GM19239 (cell line): ENCODE measurements at places on chromosomes 1 and 21.

GRCh38 chr1:178541829-178542553 lies 29.1 kb downstream of the TEX35 start:
- peak; percentile 47 for DNase-seq

GRCh38 chr1:118984086-118984721 lies 3.9 kb downstream of the TBX15 start:
- no peak for DNase-seq

GRCh38 chr1:165738794-165739193 lies 29.9 kb downstream of the TMCO1 start:
- DNase-seq = peak; percentile 19

GRCh38 chr21:16037421-16037955 lies 307.7 kb downstream of the USP25 start:
- no peak for DNase-seq

DNA sequence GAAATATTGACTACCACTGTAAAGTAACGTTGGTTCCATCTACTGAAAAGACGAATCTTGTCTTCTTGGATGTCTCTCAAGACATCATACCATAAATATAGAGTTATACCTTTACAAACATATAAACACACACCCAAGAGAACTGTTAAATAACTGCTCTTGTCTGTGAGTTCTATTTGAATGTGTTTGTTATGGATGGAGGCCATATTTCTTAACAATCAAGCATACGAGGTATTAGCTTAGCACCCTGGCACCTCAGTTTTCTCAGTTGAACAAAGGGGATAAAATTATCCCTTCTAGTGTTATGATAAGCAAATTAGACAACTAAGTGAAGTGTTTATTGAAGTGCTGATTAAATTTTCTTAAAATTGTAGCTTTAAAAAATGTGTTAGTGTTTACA lies 336.6 kb upstream of the ZRANB2 start:
- no peak for DNase-seq

- DNase-seq = no peak
Measured at GRCh38 chr1:19024532-19024931, 68.1 kb upstream of the IFFO2 start.

GRCh38 chr1:151054971-151055547 lies 4.4 kb downstream of the CDC42SE1 start:
- no peak for DNase-seq

- DNase-seq = no peak
Measured at GRCh38 chr1:101241485-101242225, 4.8 kb downstream of the S1PR1 start.

- DNase-seq = no peak
Measured at GRCh38 chr1:235784950-235785349, 81.8 kb downstream of the LYST start.

DNA sequence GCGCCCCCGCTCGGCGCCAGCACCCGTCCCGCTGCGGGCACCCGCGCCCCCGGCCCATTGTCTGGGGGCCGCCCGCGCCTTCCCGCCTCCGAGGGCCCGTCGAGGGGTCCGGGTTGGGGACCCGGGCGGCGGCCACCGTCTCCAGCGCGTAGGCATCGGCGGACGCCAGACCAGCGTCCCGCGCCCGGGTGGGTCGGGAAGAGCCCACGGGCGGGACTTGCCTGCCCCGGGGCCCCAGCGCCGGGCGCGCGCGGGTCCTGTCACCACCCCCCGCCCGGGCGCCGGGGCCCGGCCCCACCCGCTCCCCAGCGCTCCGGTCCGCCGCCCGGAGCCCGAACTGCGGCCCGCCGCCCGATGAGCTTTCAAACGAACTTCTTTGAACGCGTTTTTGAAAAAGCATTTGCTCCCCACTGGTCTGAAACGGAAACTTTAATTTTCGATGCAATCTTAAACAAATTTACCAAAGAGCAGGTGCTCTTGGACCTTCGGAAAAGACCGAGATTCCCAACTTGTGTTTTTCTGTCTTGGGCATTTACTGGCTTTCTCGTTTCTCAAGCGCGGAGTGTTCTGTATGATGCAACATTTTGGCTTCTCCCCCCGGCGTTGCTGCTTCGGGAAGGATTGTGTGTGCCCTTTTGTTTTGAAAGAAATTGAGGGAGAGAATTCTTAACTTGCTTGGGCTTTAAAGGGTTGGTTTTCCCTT lies 615 bp downstream of the CLIC4 start:
- no peak for DNase-seq

GRCh38 chr1:108000184-108000583 lies 35.2 kb upstream of the VAV3 start:
- DNase-seq = no peak

DNA sequence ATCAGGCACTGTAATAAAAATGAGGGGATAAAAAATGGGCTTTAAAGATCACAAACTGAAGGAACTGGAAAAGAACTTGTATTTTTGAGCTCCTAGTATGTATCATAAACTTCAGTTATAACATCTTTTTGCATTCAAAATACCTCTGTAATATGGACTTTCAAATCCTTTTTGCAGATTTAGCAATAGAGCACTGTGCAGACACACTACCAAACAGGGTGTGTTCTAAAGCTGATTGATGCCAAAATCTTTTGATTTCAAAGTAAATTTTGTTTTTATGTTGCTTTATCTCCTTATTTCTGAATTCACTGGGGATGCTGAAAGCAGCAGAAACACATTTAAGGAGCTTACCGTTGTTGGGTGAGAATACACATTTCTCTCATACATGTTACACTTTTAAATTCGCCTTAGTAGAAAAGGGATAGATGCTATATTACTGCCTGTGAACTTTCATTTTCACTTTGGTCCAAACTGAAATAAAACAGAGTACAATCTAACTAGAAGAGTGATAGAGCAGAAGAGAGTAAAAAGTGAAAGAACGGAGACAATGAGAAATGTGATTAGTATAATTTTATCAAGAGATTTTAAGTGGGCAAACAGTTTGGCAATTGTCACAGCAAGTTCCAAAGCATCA lies 1126.6 kb downstream of the BRINP3 start:
- DNase-seq = no peak

DNA sequence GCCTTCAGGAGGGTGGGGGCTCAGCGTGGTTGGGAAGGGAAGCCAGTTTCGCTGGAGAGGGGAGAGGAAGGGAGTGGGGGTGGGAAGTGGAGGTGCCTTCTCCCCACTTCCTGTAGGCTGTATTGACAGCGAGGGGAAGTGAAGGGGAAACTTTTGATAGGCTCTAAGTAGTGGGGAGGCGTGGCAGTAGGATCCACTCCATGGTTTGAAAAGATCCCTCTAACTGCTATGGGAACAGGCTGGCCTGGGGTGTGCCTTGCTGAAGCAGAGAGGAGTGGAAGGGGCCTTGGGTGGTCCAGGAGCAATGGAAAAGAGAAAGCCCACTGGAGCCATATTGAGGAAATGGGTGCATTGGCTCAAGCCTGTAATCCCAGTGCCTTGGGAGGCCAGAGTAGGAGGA lies 20.2 kb downstream of the C1orf115 start:
- no peak for DNase-seq
